H4 (cell line): ENCODE measurements at places on chromosomes 4 and X. TPM values are rescaled to one million over a fixed set of nuclear protein-coding genes. Genes with fewer than 3 reads are reported as not detected.

GRCh38 chr4:114038762-114039387, 59.4 kb upstream of the ARSJ start:
- no peak for DNase-seq

- no peak for DNase-seq
Observed at GRCh38 chr4:136763919-136764318, 768.4 kb downstream of the PCDH18 start.

- peak; percentile 78 for DNase-seq
Observed at GRCh38 chr4:91829531-91829930, 474.2 kb upstream of the GRID2 start.

- DNase-seq = no peak
Observed at GRCh38 chrX:30612250-30612655, 34.7 kb upstream of the TASL start.

NOCT gene
- total RNA-seq = 11.9 and 15.1 TPM in 2 replicates

- no peak for DNase-seq
Observed at GRCh38 chr4:153520801-153521329, 54.7 kb downstream of the TMEM131L start.

- no peak for DNase-seq
Observed at GRCh38 chr4:108411836-108412235, 208.5 kb upstream of the RPL34 start.

DNA sequence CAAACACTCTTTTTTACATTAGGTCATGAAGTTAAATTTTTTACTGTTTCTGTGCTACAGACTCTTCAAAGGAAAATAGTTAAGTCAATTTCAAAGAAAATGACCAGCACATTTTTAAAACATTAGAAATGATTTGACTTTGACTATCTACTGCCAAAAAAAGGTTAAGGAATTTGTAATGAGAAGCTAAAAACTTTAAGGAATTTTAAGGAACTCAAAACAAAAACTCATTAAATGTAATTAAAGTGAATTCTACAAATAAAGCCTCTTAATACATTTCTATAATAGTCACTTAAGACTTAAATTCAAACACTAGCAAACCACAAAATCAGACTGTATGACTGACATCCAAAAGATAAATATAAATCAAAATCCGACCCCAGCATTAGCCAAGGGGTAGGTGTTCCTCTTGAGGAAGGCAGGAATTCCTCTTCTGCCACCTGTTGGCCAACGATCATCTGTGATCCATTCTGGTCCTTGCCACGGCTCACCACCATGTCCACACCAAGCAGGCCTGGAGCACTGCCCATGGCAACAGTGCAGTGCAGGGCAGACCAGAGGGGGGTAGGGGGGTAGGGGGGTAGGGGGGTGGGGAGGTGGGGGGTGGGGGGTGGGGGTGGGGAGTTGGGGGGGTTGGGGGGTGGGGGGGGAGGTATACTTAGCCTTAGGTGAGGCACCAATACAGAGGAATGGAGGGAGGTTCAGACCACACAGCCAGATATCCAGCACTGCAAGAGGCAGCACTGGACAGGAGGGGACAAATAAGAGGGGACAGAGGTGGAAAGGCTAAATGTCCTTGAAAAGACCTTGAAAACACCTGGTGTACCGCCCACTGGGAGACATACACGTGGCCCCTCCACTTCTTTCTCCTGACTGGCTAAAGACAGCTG, 287.4 kb downstream of the CHIC1 start:
- DNase-seq = peak; percentile 44

DNA sequence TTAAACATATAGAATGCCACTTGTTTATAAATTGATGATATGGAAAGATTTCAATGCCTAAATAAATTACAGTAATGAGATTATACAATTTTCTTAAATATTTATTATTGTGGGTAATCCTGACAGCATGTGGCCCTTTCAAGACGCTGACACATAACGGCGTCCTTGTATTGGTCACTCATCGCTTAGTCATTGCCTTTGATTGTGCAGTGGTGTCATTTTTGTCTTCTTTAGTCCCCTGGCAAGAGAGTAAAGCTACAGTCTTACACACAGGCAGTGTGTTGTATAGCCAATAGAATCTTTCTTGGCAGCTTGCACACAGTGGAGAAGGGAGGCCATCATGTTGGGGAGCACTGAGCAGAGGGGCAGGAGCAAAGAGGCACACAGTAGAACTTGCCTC, 361.8 kb upstream of the GALNT7 start:
- no peak for DNase-seq

DNA sequence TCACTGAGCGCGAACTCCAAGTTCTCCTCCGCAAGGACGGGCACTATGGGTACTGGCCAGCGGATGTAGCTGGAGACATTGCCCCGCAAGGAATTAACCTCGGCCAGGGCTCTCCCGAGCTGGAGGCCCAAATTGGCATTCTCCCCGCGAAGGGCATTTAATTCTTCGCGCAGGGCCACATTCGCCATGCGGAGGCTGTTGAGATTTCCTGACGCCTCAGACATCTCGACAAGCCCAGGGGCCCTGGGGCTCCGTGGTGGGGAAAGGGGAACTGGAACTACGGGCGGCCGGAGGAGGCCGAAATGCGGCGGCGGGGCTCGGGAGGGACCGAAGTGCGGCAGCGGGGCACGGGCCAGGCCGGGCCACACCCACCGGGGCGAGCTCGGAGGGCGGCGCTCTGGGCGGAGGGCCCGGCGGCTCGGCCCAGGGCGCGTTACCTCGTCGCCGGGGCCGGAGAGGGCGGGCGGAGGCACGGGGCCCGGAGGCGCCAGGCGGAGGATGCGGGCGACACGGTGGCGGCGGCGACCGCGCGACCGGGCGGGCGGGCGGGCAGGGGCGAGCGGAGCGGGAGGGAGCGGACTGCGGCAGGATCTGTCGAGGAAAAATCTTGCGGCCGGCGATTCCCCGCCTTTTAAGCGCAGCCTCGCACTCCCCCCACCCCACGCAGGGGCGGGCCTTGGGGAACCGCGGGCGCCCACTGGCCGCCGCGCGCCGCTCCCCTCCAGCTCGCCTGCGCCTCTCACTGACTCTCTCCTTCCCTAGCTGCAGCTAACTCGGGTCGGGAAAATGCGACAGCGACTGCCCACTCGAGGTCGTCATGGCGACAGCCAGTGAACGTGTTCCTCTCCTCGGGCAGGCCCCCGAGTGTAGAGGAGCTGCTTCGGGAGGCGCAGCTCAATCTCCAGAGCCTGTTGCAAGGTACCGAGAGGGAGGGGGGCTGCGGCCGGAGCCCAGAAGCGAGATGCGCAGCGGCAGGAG, at the start of gene RTL5:
RTL5 (minus strand) TSS at position 599 of the 978 bp plus-strand sequence.
- peak; percentile 89 for DNase-seq

YTHDC1 gene
- 19.7 and 31.8 TPM in 2 replicates for total RNA-seq

DNA sequence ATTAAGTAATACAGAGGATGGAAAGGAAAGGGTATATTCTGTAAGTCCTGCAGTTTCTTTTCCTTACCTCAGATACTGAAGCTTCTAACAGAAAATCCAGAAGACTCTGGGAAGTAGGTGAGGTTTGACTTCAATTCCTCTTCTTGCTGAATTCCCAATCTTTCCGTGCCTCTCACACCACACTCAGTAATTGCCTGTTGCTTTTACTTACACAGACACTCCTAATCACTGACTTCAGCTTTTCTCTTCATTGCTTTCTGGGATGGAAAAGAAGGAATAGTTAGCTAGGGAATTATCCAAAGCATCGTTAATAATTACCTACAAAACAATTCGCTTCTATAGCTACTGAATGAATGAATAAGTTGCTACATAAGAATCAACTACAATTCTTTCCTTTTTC, 163.6 kb downstream of the FBXO8 start:
- no peak for DNase-seq

DNA sequence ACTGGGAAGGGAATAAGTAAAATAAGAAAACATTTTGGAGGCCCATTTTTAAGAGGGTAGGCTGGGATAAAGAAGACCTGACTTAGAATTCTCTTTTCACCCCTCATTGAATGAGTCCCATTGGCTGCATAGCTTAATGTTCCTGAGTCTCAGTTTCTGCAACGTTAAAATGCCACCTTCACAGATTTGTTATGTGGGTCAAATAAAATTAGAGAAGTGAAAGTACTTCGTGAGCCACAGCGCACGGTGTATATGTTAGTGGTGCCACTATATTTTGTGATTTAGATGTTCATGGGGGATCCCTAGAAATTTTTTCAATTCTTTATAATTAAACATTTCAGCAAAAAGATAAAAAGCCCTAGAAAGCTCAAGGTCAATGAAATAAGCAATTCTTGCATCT, 109.2 kb upstream of the HS3ST1 start:
- DNase-seq = no peak

- DNase-seq = no peak
Observed at GRCh38 chrX:153645921-153646488, 998 bp upstream of the DUSP9 start.

GRCh38 chr4:18568600-18568999, 547.0 kb upstream of the LCORL start:
- no peak for DNase-seq

- no peak for DNase-seq
Observed at GRCh38 chr4:147599206-147599605, 18.0 kb upstream of the TMEM184C start.

GRCh38 chr4:6920171-6920570, 10.5 kb downstream of the TBC1D14 start:
- no peak for DNase-seq

P2RY8 gene
- total RNA-seq = 0.25 TPM in 1 of 2 replicates, not detected in the other

CXCL13 gene
- not detected in 2 replicates for total RNA-seq

PDCL2 gene
- not detected in 2 replicates for total RNA-seq

DNA sequence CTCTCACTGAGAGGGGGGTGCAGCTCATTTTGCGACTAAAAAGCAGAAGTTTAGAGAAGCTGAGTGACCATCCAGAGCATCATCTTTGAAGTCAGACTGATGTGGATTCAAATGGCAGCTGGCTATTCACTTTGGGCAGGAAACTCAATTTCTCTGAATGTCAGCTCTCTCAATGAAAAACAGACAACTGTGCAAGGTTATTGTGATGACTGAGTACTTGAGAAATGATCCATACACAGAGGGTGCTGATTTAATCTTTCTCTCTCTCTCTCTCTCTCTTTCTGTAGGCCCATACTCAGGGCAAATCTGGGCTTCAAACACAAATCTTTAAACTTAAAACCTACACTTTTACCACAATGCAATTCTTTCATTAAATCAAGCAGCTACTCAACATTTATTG, 185.8 kb upstream of the SLIT2 start:
- DNase-seq = no peak

GRCh38 chr4:88212253-88212561, 53.8 kb upstream of the ABCG2 start:
- no peak for DNase-seq

DNA sequence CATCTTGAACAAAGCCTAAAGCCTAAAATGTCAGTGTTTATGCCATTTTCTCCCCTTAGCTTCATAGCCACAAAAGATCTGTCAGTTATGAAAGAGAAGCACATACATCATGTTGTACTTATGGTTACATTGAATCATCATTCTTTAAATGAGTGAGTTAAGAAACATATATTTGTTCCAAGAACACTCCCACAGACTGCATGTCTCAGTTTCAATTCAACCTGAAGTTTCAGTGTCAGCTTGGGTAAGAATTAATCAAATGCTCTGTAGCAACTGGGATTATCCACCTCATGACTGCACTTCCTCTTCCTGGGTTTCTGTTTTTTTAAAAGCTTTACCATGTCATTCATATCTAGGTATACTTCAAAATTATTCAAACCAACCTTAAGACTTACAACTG, 3.9 kb upstream of the TMPRSS11B start:
- no peak for DNase-seq

DNA sequence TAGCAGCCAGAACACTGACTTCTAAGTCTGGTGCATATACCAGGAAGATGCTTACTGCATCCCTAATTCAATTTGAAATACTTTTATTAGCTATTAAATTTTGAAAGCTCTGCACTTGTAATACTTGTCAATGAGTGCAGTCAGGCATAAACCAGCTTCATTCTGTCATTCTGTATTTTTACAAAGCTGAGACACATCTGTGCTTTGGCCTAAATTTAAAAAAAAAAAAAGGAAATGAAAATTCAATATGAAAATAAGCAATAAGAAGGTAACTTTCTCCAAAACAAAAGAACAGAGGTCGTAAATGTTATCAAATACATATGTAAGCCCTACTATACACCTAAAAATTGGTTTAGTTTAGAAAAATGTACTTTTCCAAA, 7.0 kb downstream of the SMIM14 start:
- no peak for DNase-seq

RELL1 gene
- total RNA-seq = 46.0 and 65.8 TPM in 2 replicates

DIPK2B gene
- total RNA-seq = not detected in 2 replicates

CT47B1 gene
- not detected in 2 replicates for total RNA-seq

- no peak for DNase-seq
Observed at GRCh38 chr4:141676087-141676670, 39.8 kb downstream of the IL15 start.

BTC gene
- 1.1 and 2.1 TPM in 2 replicates for total RNA-seq

CT45A2 gene
- total RNA-seq = not detected in 2 replicates

FGD1 gene
- total RNA-seq = 2.6 and 4.1 TPM in 2 replicates

- DNase-seq = no peak
Observed at GRCh38 chrX:125326599-125326998, 6.9 kb downstream of the TEX13C start.

UGT2B10 gene
- not detected in 2 replicates for total RNA-seq
